ENCODE measurements at places on chromosomes 4 and X.
A peak's percentile ranks its signal among the peaks of the same experiment; 100 is the strongest.

DNA sequence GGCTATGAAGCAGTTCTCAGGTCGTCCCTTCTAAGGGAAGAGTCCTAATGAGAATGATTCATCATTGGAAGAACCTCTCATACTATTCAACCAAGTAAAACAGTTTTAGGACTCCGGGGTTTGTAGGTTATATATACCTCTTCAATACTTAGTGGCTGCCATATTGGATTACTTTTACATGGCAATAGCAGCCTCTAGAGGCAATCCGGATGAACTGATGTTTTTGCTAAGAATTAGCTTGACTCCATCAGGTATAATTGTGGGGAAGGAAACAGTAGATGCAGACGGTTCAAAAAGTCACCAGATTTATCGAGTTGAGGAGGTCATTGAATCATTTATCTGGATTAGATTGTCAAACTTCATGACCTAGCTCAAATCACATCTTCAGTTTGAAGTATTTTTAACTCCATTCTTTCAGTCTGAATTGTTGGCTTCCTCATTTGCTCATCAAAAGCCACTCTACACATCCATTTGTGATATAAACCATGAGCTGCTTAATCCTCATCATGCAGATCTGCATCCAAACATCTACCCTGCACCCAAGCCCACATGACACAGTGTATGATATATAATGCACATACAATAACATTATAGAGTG, 28.4 kb downstream of the GUCY1B1 start:
- DNase-seq: peak; percentile 43

- no peak for DNase-seq
Observed at GRCh38 chrX:50813843-50814661, at the start of gene SHROOM4. Gene SHROOM4 (minus strand): TSS chrX:50814194. CDS start chrX:50814018, 176 bp downstream.

- no peak for DNase-seq
Observed at GRCh38 chrX:103250977-103251376, 4.0 kb downstream of the TCEAL8 start.

DNA sequence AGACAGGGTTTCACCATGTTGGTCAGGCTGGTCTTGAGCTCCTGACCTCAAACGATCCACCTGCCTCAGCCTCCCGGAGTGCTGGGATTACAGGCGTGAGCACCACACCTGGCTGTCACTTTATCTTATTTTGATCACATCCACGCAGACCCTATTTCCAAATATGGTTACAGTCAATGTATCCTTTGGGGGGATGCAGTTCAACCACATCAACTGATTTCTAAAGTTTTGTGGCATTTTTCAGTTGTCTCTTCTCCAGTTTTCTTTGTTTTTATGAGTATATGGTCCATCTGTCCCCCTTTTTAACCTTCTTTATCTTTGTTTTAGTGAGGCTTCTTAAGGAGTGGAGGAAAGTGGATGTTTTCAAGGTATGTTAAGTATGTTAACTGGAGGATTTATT, 4.1 kb upstream of the HPF1 start:
- DNase-seq: no peak

DNA sequence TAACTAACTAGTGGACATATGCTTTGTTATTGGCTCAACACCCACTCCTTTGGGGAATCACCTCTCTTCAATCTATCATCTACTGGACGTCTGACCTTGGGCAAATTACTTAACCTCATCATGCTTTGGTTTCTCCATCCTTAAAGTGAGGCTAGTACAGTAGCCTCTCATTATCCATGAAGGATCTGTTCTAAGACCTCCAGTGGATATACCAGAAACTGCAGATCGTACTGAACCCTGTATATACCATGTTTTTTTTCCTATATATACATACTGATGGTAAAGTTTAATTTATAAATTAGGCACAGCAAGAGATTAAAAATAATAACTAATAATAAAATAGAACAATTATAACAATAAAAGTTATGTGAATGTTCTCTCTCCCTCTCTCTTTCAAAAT, 56.2 kb downstream of the HMGB3 start:
- no peak for DNase-seq

DNA sequence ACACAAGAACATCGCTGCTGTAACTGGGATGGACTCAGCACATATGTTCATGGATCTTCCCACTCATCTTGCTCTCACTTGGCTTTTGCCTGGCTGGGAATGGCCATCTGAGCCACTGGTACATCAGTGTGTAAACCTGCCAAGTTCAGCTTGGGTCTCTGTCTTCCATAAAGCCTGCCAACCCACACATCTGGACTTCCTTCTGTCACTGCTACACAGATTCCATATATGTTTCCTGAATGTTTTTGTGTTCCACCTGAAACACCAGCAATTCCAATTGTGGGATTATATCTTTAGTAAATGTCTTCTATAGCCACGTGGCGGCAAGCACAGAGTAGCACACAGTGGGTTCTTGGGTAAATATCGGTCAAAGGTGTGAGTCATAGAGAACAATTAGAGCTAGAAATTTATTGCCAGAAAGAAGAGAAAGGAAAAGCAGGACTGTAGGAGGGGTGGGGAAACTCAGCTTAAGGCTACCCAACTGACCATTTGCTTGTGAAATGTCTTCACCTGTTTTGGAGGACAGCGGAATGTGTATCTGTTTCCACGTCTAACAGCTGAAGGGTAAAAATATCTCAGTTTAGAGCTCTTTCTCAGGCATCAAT, 125.9 kb downstream of the MFAP3L start:
- DNase-seq: no peak

- no peak for DNase-seq
Observed at GRCh38 chr4:118173126-118173525, 138.8 kb downstream of the NDST3 start.

- no peak for DNase-seq
Observed at GRCh38 chrX:125202591-125203248, 117.0 kb upstream of the TEX13C start.

- DNase-seq: no peak
Observed at GRCh38 chr4:138741766-138742377, 273.7 kb upstream of the NOCT start.

DNA sequence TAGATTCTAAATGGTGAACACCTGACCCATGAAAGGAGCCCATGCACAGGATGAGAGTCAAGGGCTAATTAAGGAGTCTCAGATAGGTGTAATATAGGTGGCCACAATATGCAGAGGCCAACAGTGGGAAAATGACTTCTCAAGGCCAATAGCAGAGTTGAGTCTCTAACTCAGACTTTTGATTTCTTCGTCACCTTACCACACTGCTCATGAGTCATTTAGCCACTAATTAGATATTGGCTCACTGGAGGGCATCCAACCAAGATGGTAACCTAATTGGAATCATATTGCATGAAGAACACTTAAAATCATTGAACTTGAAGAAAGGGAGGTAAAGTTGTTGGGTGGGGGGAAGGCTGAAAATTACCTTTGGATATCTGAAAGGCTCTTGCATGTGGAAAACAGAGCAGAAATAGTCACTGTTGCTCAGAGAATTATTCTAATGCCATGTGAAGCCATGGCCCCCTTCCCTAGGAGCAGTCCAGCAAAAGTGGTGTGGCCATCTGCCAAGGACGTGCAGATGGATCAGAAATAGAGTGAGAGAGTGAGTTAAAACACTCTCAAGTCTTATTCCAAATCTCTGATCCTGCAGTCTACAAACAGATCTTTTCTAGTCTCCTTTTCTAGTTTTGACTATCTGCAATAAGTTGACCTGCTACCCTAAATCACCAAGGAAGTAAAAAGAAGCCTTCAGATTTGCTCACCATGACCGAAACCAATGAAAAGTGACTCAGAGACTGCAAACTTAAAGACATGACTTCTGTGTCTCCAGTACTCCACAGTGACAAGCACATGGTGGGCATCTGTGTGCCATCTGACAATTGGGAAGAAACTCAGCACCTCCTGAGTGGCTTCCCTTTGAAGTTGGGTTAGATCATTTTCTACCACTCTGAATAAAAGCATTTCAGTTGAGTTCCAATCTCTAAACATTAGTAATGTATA, 93.9 kb upstream of the C1QTNF7 start:
- no peak for DNase-seq

DNA sequence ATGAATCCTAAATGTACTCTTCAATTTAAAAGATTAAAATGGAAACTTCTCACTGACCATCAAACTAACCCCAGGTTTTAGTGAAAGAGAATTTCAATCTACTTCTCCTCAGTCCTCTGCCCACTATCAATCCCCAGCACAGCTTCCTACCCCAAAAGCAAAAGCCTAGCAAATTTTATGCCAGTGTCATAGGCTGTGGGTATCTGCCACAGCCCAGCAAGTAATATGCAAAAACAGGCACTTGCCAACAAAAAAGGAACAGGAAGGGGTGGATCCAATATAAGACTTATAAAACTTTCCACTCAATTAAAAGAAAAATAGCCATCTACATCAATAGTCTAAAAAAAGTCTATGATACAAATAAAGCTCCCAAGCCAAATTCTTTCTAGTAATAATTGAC, 22.3 kb downstream of the CAMK2D start:
- no peak for DNase-seq

- no peak for DNase-seq
Observed at GRCh38 chr4:184713887-184714286, 20.0 kb downstream of the CENPU start.

GRCh38 chr4:115396034-115396433, 282.6 kb upstream of the NDST4 start:
- DNase-seq: no peak

GRCh38 chrX:133390676-133391075, 24.6 kb downstream of the GPC4 start:
- no peak for DNase-seq

DNA sequence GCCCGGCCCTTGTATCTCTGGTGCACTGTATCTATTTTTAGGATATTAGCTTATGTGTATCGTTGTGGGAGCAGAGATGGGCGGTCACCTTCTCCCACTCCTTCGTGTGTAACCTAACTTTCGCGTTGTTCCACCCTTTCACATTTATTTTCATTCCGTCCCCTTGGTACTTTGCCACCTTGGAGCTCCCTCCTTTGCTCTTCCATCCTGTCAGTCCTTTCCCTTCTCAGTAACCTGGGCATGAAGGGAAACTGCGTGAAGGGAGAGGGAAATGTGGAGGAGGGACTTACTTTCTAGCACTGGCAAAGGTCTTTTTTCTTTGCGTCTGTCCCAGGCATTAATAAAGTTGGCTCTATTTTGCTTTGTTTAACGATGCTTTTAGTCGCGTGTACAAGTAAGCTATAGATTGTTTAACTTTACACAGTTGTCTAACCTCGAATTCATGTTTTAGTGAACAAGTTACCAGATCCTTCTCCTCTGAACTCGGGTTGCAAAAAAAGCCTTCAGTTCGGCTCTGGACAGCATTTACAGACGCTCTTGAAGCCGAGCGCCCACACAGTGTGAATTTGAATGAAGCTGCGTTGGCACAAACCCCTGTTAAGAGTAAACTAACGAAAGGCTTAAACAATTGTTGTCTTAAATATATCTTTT, 3.9 kb downstream of the PCDH10 start:
- no peak for DNase-seq

DNA sequence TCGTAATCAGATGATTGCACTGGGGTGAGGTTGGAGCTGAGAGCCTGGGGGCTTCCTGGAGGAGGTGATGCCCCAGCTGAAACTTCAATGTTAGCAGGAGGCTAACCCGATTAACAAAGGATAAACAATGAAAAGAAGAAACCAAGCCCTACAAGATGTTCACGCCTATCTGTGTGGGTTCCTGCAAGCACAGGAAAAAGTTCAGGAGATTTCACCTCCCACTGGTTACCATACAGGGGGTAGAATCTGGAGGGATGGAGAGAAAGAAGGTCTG, 27.5 kb downstream of the JAKMIP1 start:
- DNase-seq: no peak

GRCh38 chr4:75660491-75660890, 12.7 kb downstream of the G3BP2 start:
- no peak for DNase-seq

DNA sequence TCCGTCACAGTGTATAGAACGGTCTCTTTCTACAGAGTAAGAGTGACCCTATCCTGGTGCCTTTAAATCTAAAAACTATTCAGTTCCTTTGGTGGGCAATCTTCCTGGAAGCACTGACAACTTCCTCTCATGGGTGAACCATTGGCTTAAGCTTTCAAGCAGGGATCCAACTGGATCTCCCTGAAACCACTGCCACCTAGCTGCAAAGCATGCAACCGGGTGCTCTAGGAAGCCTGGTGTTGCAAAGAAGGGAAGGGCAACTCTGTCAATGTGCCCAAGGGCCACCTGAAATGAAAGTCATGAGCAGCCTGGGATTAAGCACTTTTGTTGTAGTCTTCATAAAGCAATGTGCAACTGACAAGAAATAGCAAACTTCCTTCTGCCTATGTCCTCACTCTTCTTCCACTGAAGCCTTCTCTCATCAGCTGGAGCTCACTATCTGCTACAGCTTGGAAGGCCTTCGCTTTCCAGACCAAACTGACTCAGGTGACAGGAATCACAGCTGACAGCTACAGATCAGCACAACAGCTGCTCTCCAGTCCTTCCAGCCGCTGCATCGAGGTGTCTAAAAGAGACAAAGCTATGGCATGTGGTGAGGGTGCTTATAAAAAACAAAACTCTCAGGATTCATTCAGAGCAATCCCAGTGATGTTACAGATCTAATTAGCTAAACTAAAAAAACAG, 46.1 kb downstream of the SETD7 start:
- no peak for DNase-seq

DNA sequence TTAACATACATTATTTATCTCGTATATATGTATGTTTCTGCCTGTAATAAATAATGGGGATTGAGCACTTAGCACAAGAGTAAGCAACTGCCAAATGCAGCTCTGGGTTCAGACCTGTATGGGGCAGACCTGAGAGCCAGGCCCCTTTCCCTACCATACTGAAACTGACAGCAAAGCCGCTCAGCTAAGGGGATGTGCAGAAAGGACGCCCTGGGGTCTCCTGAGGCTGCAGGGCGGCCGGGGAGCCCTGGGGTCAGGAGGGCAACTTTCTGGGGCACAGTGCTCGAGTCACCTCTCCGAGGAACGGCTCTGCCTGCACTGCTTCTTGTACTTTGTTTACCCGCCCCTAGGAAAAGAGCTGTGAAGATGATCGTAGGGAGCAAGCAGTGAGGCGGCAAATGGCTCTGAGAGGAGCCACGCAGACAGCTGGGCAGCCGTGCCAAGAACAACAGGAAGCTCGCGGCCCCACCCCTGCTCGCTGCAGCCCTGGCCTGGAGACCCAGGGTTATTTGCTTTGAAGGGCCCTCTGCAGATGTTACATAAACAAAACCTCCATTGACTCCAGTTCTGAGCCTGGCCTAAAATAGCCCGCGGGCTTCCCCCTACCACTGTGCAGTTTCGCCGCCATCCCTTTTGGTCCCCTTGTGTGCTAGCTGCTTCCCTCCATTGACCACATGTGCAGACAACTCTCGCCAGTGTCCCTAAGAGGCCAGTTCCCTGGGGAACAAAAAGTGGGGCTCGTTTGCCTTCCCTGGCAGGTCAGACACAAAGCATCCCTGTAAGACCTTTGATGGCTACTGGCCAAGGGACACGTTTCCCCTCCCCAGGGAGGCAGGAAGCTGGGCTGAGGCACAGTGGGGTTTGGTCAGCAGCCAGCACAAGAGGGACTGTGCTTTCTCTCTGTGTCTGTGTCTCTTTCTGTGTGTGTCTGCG, 111.3 kb upstream of the LNX1 start:
- no peak for DNase-seq

- peak; percentile 22 for DNase-seq
Observed at GRCh38 chr4:186190581-186191199, 677 bp upstream of the CYP4V2 start.

GRCh38 chrX:153621949-153622598, 23.1 kb upstream of the CCNQ start:
- DNase-seq: no peak

Data from activated CD4-positive, alpha-beta T cell treated with anti-CD3 and anti-CD28 coated beads, Interleukin-2, Interleukin-4, amounts not matched to agents 100 ng/mL and 50 ng/mL, durations not matched to agents 16 hours and 8 hours (primary cell).